ENCODE measurements at places on chromosomes 6 and 20.

DNA sequence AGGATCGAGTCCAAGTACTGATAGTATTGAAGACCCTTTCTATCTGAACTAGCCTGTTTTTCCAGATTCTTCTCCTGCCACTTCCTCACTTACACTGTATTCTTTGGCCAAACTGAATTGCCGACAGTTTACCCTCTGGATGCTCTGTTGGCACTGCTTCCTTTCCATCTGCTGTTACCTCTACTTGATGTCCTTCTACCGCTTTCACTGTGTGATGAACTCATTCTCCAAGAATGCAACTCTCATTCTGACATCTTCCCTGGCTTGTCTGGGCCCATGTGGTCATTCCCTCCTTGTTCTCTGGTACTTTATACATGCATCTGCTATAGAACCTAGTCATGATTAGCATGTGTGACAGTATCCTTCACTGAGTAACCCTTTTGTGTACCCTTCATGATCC, 16.3 kb downstream of the RPRD1B start:
- DNase-seq, result no peak

- DNase-seq, result no peak
These were observed 179.2 kb downstream of the TMEM242 start for GRCh38 chr6:157143890-157144798.

DNA sequence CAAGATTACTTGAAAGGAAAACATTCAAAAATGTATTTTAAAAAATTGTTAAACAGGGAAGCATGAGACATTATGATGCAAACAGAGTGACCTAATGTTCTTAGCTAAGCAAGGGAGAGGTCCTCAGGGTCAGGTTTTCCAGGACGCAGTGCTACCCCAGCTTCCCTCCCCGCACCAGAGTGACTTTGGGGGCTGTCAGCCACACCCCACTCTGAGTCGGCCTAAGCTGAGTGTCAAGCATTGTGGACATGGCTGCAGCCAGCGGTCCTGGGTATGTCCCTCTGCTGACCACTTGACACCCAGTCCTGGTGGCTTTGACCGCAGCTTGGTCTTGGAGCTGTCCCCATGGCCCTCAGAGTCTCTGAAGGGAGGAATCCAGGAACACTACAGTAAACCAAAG, 54.9 kb upstream of the CD93 start:
- no peak for DNase-seq

GRCh38 chr6:73885393-73885792, 189.4 kb downstream of the CD109 start:
- no peak for DNase-seq

GRCh38 chr6:71386215-71386614, 97.6 kb downstream of the OGFRL1 start:
- no peak for DNase-seq

GRCh38 chr6:6890400-6890858, 217.3 kb upstream of the RREB1 start:
- DNase-seq, result no peak

DNA sequence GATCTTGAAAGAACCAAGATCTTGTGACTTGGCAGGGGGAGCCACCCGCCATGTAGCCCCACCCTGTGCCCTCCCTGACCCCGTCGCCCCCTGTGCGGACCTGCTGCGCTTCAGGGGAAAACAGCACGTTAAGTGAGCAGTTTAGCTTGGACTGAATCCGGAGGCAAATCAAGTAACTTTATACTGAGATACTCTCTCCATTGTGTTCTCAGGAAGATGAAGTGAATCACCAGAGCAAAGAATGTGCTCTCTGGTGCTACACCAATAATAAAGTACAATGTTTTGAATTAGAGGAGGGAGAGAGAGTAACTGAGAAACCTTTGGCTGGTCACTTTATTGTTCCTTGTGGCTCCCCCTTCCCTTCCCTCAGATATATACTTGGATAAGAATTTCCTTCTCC, 83.4 kb downstream of the TXNDC5 start:
- DNase-seq, result no peak

GRCh38 chr6:1043458-1043836, 268.5 kb upstream of the FOXQ1 start:
- DNase-seq, result no peak

DNA sequence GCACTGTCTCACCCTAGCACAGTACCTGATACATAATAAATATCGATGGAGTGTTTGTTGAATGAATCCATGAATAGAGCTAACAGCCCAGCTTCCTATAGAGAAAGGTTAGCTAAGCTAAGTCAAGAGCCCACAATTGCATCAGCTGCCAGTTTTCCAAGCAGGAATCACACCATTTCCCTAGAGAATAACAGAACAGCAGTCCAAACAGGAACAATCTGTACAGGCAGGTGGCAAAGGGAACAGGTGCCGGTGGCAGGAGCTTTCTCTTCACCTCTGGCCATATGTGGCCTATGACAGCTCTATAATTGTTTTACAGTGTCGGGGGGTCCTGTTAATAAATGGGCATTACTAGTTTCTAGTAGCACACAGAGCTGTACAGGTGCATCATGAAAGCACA, 38.8 kb downstream of the ISM1 start:
- no peak for DNase-seq
